GM12878 (cell line): ENCODE measurements at places on chromosomes 4 and X. TPM values are rescaled to one million over a fixed set of nuclear protein-coding genes. Genes with fewer than 3 reads are reported as not detected.

IL2RG gene
- total RNA-seq = 155 and 159 TPM in 2 replicates

MAD2L1 gene
- 61.6 and 74.0 TPM in 2 replicates for total RNA-seq

GRIA3 gene
- total RNA-seq = 0.51 and 2.1 TPM in 2 replicates

RTL9 gene
- 0.19 and 0.21 TPM in 2 replicates for total RNA-seq

FOXR2 gene
- total RNA-seq = not detected in 2 replicates

MID2 gene
- total RNA-seq = 0.21 TPM in 1 of 2 replicates, not detected in the other

PHEX gene
- total RNA-seq = 0.56 TPM in 2 replicates

LEF1 gene
- 18.0 and 18.4 TPM in 2 replicates for total RNA-seq

SH3D19 gene
- 0.24 and 0.33 TPM in 2 replicates for total RNA-seq

SSX3 gene
- not detected in 2 replicates for total RNA-seq

GAGE12F gene
- total RNA-seq = 0.72 TPM in 1 of 2 replicates, not detected in the other

TEX13C gene
- total RNA-seq = not detected in 2 replicates

FGFRL1 gene
- total RNA-seq = 0.97 and 1.1 TPM in 2 replicates

CSAG2 gene
- not detected in 2 replicates for total RNA-seq

NSG1 gene
- total RNA-seq = 0.10 TPM in 1 of 2 replicates, not detected in the other

PABPC1L2A gene
- not detected in 2 replicates for total RNA-seq

LRP2BP gene
- total RNA-seq = 0.48 and 0.62 TPM in 2 replicates

COX7B2 gene
- not detected in 2 replicates for total RNA-seq

UGT2A1 gene
- total RNA-seq = not detected in 2 replicates

SGCB gene
- total RNA-seq = 7.7 and 8.8 TPM in 2 replicates
